Right atrium auricular region (tissue), 2 donors: ENCODE measurements at places on chromosomes 5 and 9. TPM values are rescaled to one million over a fixed set of nuclear protein-coding genes. Genes with fewer than 3 reads are reported as not detected.

Gene MEIKIN
- not detected for total RNA-seq

DNA sequence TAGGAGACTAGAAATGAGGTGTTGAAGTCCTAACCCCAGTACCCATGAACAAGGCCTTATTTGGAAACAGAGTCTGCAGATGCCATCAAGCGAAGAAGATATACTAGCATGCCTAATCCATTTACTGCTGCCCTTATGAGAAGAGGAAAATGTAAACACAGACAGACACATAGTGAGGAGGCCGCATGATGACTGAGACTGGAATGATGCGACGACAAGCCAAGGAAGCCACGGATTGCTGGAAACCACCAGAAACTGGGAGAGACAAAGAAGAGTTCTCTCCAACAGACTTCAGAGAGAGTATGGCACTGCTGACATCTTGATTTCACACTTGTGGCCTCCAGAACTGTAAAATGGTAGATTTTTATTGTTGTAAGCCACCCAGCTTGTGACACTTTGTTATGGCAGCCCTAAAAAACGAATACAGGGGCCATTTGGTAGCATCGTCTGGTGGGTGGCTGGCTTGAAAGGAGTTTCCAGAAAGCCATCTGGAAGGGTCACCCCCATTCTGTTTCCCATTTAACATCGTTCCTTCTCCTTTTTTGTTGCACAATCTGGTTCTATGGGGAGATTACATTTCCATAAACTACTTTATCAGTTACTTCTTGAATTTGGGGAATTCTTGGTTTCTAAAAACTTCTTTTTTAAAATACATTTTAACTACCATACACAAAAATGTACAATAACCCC lies 193.1 kb downstream of the HSD17B3 start:
- no peak overlapping the region for H3K27ac ChIP-seq
- H3K4me1 ChIP-seq: no peaks in the 10 kb centered on the region
- H3K27me3 ChIP-seq: no peaks in the 10 kb centered on the region
- no peaks in the 10 kb centered on the region for H3K36me3 ChIP-seq

GRCh38 chr5:125719681-125720347 lies 703.4 kb upstream of the GRAMD2B start:
- no peaks in the 10 kb centered on the region for H3K27me3 ChIP-seq
- no peak overlapping the region for H3K27ac ChIP-seq
- no peak overlapping the region for H3K4me3 ChIP-seq
- DNase-seq: no peak

DNA sequence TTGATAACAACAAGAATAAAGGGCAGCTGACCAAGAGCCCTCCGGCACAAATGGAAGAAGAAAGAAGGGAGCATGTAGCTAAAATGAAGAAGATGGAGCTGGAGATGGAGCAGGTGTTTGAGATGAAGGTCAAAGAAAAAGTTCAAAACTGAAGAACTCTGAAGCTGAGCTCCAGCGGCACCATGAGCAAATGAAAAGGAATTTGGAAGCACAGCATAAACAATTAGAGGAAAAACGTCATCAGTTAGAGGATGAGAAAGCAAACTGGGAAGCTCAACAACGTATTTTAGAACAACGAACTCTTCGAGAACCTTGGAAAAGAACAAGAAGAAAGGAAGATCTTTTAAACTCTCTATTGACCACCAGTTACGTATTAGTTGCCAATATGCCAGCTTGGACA lies 100.9 kb downstream of the GABBR2 start:
- no peaks in the 10 kb centered on the region for H3K27me3 ChIP-seq
- no peak overlapping the region for H3K27ac ChIP-seq
- no peak for DNase-seq
- H3K4me1 ChIP-seq: no peaks in the 10 kb centered on the region
- no peaks in the 10 kb centered on the region for H3K36me3 ChIP-seq

Gene TSLP
- total RNA-seq: 1.8 TPM
